ENCODE measurements at places on chromosomes 2 and 18.

GRCh38 chr2:95058466-95058988 lies 33.0 kb downstream of the MAL start:
- no peak for DNase-seq

- no peak for DNase-seq
Observed at GRCh38 chr2:12824351-12824777, 107.6 kb downstream of the TRIB2 start.

DNA sequence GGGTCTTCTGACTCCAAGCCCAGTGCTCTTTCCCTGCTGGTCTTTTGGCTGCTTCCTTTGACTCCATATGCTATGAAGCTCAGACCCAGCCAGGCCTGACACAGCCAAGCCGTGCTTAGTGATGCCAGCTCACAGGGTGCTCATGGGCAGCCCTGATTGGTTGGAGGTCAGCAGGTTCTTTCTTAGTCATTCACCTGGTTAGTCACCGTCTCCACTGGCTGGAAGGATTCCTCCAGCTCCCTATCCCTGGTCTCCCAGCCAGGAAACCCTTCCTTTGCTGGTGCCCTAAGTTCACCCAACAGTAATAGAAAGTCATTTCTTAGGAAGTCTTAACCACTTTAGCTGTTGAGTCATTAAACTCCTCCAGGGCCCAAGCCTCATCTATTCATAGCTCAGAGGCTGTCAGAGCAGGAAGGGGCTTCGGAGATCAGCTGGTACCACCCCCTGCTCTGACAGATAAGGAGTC lies 3.9 kb downstream of the KCNK3 start:
- DNase-seq, result peak; percentile 4

DNA sequence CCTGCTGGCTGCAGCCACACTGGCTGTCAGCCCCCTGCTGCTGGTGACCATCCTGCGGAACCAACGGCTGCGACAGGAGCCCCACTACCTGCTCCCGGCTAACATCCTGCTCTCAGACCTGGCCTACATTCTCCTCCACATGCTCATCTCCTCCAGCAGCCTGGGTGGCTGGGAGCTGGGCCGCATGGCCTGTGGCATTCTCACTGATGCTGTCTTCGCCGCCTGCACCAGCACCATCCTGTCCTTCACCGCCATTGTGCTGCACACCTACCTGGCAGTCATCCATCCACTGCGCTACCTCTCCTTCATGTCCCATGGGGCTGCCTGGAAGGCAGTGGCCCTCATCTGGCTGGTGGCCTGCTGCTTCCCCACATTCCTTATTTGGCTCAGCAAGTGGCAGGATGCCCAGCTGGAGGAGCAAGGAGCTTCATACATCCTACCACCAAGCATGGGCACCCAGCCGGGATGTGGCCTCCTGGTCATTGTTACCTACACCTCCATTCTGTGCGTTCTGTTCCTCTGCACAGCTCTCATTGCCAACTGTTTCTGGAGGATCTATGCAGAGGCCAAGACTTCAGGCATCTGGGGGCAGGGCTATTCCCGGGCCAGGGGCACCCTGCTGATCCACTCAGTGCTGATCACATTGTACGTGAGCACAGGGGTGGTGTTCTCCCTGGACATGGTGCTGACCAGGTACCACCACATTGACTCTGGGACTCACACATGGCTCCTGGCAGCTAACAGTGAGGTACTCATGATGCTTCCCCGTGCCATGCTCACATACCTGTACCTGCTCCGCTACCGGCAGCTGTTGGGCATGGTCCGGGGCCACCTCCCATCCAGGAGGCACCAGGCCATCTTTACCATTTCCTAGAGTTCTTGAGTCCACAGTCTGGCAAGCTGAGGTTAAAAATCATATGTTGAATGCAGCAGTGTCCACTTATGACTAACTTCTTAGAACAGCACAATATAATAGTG lies 741 bp downstream of the GPR148 start:
- no peak for DNase-seq

GRCh38 chr2:217061916-217062505 lies 202.1 kb upstream of the TNP1 start:
- no peak for DNase-seq

DNA sequence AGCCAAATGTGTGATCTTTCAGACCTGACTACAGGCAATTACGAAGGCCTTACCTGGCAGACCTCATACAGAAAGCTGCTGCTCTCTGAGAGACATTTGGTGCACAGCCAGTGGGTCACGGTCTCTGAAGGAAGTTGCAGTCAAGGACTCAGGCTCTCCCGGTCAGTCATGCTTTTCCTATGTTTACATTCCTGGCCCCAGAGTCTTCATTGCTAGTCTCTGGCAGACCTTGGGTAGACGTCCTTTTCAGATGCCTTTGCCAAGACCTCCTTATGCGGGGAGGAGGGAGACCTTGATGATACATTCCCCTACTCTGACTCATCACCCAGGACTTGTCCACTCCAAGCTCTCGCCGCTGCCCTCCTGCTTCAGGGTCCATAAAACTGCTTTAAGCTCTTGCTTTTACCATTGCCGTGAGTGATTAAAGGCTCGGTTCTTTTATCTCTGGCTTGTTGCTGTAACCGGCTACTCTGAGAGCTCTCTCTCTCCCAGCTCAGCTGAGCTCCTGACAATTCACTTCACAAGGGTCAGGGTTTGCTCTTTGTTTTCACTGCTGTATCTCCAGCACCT lies 62.0 kb upstream of the SLC35F5 start:
- DNase-seq, result peak; percentile 96

GRCh38 chr2:192571636-192572035 lies 376.9 kb upstream of the TMEFF2 start:
- DNase-seq, result no peak

- no peak for DNase-seq
Observed at GRCh38 chr2:130728549-130729316, at the start of gene GPR148. Gene GPR148, plus strand, starts transcription at chr2:130729070. Its CDS starts 82 bp downstream, at chr2:130729152.

GRCh38 chr2:107235491-107236254 lies 349.7 kb upstream of the ST6GAL2 start:
- no peak for DNase-seq

DNA sequence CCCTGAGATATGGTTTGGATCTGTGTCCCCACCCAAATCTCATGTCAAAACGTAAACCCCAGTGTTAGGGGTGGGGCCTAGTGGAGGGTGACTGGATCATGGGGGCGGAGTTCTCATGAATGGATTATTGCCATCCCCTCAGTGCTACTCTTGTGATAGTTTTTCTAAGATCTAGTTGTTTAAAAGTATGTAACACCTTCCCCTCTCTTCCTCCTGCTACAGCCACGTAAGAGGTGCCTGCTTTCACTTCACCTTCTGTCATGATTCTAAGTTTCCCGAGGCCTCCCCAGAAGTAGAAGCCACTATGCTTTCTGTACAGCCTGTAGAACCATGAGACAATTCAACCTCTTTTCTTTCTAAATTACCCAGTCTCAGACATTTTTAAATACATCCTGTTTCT lies 16.9 kb downstream of the PUM2 start:
- no peak for DNase-seq

DNA sequence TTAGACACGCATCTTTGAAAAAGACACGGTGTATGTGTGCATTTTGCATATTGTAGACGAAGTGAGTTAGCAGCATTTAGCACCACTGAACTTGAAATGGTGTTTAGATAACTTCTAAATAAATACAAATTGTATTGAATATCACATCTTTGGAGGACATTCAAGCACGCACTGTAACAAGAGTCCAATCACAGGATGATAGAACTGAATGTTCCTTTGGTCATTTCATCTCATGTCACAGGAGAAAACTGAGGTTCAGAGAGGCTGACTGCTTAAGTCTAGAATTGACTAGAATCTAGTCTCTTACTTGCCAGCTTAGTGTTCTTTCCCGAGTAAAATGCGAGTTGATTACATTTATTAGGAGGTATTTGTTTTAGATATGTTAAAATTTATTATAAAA lies 119.2 kb upstream of the CCDC195 start:
- no peak for DNase-seq

DNA sequence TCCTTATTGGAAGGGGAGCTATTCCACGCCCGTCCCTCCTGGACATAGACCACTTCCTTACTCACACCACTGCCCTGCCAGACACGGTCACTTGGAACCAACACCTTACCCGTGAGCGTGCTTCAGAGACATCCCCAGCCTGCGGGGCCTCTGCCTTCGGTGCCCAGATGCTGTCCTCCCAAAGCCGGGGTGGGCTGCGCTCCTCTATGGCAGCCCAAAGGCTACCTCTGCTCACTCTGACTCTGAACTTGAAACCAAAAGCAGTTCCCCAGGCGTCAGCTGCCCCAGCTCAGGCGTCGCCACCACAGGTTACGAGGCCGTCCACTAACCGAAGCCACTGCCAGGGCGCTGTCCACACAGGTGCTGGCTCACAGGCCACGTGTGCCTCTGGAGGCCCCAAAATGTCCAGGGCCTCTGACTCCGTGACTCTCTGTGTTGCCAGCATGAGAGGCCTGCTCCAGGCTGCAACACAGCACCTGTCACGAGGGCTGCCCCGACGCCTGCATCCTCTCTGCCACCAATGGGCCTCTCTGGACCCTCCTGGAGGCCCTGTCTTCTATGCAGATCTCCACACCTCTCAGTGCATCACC lies 23.8 kb downstream of the HDAC4 start:
- DNase-seq, result no peak

DNA sequence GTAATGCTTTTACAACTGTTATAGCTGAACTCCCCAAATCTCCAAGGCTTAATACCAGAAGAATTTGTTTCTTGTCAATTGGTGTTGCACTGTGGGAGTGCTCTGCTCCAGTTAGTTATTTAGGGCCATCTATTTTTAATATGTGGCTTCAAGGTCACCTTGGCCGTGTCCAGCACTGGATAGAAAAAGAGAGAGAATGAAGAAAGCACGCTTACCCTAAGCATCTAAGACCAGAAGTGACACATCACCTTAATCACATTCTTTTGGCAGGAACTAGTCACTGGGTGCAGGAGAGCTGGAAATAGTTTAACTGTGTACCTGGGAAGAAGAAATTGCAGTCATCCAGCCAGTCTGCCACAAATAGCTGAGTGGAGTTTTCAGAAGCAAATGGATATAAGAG lies 78.8 kb downstream of the VWC2L start:
- no peak for DNase-seq

- no peak for DNase-seq
Observed at GRCh38 chr2:51231071-51231470, 199.1 kb upstream of the NRXN1 start.

- DNase-seq, result no peak
Observed at GRCh38 chr2:105502625-105503334, 103.9 kb upstream of the FHL2 start.

DNA sequence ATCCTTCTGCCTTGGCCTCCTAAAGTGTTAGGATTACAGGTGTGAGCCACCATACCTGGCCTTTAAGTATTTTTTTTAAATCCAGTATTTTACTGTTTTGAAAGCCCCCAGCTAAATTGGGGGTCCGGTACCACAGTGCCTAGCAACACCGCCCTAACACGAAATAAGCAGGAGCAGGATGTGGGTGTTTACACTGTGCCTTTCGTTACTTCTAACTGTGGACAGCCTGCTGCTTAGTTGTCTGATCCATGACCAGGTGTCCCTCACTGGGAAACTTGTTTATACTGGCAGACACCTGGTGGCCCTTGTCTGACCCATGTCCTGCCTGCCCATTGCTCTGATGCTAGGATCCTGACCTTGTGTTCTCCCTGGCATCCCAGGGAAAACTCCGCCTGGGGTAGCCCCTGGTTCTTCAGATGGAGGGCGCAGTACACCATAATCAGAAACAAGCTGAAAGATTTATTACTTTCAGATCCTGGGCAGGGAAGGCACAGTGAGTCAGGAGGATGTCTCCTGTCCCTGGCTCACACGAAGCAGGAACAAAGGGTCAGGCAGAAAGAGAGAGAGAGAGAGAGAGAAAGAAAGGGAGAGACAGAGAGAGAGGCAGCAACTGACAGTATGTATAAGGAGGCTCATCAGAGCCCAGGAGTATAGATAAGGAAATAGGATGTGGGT lies 55.7 kb downstream of the NCAPH start:
- no peak for DNase-seq

GRCh38 chr2:10750610-10751009 lies 29.2 kb downstream of the ATP6V1C2 start:
- no peak for DNase-seq

DNA sequence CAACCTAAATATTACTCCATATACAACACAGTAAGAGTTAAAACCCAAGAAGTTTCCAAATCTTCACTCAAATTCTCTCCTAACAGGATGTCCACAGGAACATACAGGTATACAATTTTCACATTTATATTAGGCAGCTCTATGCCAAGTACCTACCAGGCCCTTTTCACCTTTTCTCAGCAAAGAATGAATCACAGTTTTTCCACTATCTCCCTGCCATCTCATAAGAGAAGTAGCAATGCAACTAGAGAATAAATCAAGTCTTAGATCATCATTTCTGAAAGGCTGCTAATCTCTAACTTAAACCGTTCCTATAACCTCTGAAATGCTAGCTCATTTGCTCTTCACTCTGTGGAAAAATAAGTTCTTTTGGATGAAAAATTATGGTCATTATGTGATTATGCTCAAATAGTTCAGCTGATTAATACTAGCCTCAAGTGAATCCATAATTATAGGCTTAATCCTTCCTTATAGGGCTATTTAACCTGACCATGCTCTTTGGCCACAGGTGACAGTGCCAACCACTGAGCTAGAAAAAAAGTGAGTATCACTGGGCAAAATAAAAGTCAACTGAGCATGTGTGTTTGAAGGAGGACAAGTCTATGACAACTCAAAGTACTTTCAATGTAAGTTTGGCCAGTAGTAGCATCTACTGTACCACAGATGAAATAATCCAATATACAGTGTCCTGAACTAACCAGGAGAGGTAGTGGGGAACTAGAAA lies 79.7 kb downstream of the COBLL1 start:
- no peak for DNase-seq

DNA sequence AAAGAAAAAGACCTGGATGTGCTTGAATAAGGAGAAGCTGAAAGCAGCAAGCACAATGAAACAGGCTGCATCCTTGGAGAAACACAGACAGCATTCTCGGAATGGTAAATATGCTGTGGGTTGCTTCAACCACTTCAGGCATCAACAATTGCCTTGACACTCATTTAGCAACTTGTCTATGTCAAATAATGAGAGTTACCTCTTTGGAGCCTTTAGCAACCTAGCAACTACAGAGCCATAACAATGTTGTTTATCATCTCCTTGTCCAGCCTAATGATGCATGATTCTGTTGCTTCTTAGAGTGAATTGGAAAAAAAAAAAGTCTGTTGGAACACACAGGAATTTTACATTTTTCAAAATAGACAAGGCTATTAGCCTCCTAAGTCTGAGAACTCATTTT lies 410.6 kb downstream of the PIK3C3 start:
- DNase-seq, result no peak

- peak; percentile 30 for DNase-seq
Observed at GRCh38 chr18:36187193-36187825, at the start of gene MOCOS. Gene MOCOS, plus strand, starts transcription at chr18:36187497. Its CDS starts 43 bp downstream, at chr18:36187540.

GRCh38 chr18:8501044-8501443 lies 108.2 kb upstream of the RAB12 start:
- no peak for DNase-seq

GRCh38 chr2:164008752-164009151 lies 272.9 kb upstream of the FIGN start:
- no peak for DNase-seq
